ENCODE measurements at places on chromosomes 5 and 9. TPM values are rescaled to one million over a fixed set of nuclear protein-coding genes. Genes with fewer than 3 reads are reported as not detected.

DNA sequence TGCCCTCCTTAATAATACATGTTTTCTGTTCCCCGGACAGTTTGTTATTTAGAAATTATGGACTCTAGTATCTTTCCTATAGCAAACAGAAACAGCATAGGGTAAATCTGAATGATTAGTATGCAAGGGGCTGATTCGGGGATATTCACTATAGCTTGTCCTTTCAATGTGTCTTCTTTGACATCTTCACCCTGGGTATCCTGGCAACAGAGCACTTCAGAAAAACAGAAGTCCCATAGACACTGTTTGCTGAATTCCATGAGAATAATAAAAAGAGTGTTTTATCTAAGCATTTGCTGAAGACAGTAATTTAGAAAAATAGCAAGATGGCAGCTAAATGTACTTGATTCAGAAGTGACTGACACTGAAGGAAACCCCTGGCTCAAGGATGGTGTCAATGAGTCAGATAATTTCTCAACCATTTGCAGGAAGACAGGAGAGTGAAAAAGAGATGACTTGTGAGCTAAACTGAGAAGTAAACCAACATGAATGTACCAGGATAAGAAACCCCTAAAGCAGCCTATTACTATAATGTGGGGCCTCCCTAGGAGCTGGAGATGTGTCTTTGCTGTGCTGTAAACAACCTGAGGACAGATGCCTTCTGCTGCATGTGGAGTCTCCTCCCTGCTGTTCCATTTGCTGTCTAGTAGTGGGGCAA, 246.2 kb downstream of the MAN2A1 start:
- no peak for DNase-seq

DNA sequence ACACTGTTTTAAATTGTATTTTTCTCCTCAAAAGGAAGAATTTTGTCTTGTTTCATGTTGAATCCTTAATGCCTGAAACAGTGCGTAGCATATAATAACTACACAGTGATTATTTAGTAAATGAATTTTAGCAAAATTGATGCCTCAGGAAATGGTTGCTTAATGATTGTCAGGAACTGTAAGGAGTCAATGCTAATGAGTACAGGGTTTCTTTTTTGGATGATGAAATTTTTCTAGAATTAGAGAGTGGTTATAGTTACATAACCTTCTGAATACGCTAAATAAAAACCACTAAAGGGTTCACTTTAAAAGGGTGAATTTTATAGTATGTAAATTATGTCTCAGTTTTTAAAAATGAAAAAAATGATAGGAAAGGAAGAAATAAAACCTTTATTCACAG, 14.9 kb downstream of the FAM151B start:
- DNase-seq, result no peak

- DNase-seq, result no peak
These were observed 529 bp downstream of the UBAC1 start for GRCh38 chr9:135960411-135961276.

The MRPL50 gene
- total RNA-seq, result 15.0 TPM

DNA sequence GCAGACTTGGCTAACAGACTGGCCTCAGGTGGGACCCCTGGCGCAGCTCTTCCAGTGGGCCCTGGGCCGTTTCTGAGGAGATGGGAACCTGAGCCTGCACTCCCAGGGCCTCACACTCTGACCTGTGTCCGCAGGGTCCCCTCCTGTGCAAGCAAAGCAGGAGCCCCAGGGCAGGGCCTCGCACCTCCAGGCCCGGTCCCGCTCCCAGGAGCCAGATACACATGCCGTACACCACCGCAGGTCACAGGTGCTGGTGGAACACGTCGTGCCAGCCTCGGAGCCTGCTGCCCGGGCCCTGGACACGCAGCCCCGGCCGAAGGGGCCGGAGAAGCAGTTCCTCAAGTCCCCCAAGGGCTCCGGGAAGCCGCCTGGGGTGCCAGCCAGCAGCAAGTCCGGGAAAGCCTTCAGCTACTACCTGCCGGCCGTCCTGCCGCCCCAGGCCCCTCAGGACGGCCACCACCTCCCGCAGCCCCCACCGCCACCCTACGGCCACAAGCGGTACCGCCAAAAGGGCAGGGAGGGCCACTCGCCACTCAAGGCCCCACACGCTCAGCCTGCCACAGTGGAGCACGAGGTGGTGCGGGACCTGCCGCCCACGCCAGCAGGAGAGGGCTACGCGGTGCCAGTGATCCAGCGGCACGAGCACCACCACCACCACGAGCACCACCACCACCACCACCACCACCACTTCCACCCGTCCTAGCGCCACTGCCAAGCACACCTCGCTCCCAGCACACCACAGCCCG, 29.2 kb downstream of the NKD2 start:
- DNase-seq, result peak; percentile 23

DNA sequence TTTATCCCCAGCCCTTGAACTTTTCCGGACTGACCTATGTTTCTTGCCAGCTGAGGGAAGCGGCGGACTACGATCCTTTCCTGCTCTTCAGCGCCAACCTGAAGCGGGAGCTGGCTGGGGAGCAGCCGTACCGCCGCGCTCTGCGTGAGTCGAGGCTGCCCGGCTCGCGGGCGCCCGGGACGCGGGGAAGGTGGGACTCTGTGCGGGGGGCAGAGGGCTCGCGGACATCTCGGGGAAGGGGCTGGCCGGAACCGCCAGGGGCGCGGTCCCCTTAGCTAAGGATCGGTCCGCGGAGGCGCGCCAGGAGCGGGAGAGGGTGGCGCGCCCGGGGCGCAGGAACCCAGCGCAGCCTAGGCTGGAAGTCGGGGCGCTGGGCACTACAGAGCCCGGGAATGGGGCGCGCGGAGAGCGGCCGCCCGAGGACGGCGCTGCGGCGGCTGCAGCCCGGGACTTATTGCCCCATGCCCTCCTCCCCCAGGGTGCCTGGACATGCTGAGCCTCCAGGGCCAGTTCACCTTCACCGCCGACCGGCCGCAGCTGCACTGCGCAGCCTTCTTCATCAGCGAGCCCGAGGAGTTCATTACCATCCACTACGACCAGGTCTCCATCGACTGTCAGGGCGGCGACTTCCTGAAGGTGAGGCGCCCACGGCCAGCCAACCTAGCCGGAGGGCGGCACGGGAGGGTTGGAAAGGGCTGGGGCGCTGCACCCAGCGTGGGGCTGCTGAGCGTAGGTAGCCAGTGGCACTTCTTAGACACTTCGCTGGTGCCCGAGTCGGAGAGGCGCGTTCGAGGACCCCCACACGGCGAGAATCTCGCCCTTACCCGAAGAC, 922 bp downstream of the CRHBP start:
- no peak for DNase-seq

DNA sequence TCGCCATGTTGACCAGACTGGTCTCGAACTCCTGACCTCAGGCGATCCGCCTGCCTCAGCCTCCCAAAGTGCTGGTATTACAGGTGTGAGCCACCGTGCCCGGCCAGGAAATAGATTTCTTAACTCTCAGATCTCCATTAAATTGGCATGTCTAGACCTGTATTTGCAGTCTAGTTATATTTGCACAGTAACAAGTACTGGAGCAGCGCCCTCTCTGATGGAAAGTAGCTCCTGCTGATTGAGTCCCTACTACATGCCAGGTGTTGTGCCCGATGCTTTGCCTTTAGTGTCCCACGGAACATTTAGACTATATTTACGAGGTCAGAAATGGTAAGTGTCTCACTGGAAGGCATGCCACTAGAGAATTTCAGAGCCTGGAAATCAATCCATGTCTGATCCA, 15.8 kb upstream of the TMED9 start:
- no peak for DNase-seq

DNA sequence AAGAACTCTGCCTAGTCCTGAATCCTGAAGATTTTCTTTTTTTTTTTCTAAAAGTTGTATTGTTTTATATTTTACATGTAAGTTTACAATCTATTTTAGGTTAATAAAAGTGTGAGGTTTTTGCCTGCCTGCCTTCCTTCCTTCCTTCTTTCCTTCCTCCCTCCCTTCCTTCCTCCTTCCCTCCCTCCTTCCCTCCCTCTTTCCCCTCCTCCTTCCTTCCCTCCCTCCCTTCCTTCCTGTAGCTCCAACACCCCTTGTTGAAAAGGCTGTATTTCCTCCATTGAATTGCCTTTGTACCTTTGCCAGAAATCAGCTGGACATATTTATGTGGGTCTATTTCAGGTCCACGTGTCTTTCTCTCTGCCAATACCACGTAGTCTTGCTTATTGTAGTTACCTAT, 46.6 kb downstream of the CACNA1B start:
- no peak for DNase-seq

- DNase-seq, result peak; percentile 78
These were observed 235.7 kb downstream of the ICE1 start for GRCh38 chr5:5658226-5658625.

The PHAX gene
- total RNA-seq, result 30.3 TPM

The ARL14EPL gene
- total RNA-seq, result not detected

- no peak for DNase-seq
These were observed 215.8 kb downstream of the FRMD3 start for GRCh38 chr9:83322438-83322837.

GRCh38 chr5:133423011-133423617, 189.2 kb downstream of the FSTL4 start:
- DNase-seq, result no peak

The FOXD4L3 gene
- total RNA-seq, result 0.13 TPM

DNA sequence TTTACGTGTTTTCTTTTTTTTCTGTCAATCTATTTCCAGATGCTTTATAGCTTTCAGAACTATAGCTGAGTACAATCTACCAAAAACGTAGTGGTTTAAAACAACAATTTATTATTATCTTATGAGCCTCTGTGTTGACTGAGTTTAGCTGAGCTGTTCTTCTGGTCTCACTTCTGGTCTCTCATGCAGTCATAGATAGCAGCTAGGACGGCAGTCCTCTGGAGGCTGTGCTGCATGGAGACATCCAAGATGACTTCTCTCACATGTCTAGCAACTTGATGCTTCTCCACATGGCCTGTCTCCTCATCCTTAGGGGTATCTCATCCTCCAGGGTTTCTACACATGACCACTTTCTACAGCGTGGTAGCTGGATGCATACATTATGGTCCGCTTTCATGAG, 22.0 kb upstream of the RAD23B start:
- no peak for DNase-seq

DNA sequence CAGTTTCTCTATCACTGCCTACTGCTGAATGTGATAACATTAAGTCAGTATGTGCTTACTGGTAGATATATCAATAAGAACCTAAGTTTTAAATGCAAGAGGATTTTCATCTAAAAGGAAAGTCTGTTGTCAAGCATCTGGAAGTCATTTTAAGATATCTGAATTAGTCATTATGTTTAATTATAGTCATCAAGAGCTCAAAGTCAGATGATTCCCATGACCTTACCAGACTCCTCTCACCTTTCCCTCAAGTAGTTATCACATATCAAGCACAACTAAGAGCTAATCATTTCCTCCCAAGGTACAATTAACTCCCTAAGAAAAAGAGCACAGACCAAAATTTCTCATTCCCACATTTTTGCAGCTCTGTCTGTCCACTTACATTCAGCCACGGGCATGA, 45.5 kb downstream of the PUM3 start:
- no peak for DNase-seq

- no peak for DNase-seq
These were observed 34.3 kb upstream of the CAST start for GRCh38 chr5:96627792-96628398.

GRCh38 chr5:124825250-124825982, 79.0 kb upstream of the ZNF608 start:
- no peak for DNase-seq

- no peak for DNase-seq
These were observed 3.2 kb downstream of the RELL2 start for GRCh38 chr5:141640051-141640415.

DNA sequence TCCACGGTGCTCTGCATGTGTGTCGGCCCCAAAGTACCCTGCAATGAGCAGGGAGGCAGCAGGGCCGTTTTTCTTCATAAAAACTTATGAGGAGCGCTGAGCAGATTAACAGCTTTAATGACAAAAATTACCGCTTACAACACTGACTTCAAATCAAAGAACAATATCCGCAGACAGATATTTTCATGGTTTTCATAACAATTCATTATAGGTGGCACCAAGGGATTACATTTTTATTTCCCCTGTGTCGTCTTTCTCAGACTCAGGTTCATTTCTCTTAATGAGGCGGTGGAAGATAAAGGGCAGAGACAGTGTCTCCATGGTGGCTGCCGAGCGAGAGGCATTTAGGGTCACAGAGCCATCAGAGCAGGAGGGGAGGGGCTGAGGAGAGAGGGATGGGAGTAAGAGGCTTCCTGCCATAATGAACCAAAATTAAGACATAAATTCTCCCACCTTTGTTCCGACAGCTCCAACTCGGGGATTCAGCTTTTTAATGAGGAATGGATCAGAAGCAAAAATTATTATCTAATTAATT, 240.7 kb upstream of the CLINT1 start:
- no peak for DNase-seq

The PDCD1LG2 gene
- 3.3 TPM for total RNA-seq

DNA sequence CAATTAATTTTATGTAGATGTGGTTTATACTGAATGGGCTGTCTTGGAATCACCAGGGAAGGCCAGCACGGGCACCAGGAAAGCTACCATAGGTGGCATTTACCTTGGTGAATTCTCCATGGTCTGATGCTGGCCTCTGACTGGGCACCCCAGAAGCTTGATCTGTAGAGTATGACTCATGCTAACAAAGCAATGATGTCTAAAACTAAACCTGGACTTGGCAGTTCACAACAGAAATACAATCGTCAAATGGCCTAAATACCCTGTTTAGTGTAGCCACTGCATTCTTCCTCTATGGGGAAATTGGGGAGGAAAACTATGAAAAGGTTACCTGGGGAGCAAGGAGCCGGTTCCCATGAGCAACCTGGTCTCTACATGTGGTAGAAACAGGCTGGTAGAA, 98.0 kb downstream of the ATPSCKMT start:
- DNase-seq, result no peak

- no peak for DNase-seq
These were observed 19.5 kb downstream of the B4GALT1 start for GRCh38 chr9:33147416-33148169.

- no peak for DNase-seq
These were observed 222.7 kb downstream of the ICE1 start for GRCh38 chr5:5645198-5645597.

DNA sequence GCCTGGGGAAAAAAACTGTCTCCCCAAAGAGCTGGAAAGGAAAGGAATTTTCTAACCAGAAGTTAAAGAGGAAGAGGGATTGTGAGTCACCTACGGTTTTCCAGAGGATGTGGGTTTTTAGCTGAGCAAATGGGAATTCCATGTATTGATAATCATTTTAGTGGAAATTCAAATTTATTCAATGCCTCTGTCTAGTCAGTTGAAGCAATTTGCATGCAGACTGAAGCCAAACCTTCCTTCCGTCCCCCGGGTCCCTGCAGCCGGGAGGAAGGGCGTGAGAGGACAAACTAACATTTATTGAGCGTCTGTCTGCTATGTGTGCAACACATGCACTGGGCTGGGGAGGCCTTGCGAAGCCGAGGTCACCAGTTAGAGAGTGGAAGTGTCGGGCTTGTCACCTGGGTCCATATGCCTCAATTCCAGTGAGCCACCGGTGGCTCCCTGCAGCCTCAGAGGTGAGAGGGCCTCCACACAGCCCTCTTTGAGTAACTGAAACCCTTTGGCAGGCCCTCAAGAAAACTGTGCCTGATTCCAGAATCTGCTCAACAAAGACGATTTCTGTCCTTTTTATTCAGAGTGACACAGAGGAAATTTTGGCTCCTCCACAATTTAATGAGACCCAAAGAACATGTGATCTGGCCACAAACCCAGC, 70.3 kb downstream of the COL27A1 start:
- DNase-seq, result no peak

Data from left cardiac atrium (tissue), 4 donors.